ENCODE measurements at places on chromosomes 1 and 21. TPM values are rescaled to one million over a fixed set of nuclear protein-coding genes. Genes with fewer than 3 reads are reported as not detected.

DNA sequence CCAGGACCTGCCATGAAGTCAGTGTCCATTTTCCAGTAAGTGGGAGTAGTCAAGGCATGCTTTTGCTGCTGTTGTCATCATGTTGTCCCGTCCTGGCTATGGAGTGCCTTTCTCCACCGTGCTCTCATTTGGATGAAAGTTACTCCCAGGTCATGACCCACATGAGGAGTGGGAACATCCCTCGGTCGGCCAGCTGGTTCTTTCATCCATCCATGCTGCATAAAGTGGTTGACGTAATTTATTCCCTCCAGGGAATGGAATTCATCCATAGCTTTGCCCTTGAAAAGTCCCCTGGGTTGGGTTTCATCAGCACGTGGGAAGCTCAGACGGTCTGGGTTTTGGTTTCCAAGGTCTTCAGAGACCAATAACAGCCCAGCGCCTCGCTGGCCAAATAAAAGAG is 11.6 kb downstream of the PLA2G2A start:
- peak; percentile 62 for DNase-seq
- peaks cover 6% of the 10 kb centered on the region for H3K27me3 ChIP-seq
- no peak overlapping the region for H3K4me3 ChIP-seq

GRCh38 chr1:246001837-246002230 is 505.2 kb downstream of the SMYD3 start:
- DNase-seq, result no peak
- no peak overlapping the region for H3K4me3 ChIP-seq
- no peaks in the 10 kb centered on the region for H3K4me1 ChIP-seq
- no peaks in the 10 kb centered on the region for H3K36me3 ChIP-seq

DNA sequence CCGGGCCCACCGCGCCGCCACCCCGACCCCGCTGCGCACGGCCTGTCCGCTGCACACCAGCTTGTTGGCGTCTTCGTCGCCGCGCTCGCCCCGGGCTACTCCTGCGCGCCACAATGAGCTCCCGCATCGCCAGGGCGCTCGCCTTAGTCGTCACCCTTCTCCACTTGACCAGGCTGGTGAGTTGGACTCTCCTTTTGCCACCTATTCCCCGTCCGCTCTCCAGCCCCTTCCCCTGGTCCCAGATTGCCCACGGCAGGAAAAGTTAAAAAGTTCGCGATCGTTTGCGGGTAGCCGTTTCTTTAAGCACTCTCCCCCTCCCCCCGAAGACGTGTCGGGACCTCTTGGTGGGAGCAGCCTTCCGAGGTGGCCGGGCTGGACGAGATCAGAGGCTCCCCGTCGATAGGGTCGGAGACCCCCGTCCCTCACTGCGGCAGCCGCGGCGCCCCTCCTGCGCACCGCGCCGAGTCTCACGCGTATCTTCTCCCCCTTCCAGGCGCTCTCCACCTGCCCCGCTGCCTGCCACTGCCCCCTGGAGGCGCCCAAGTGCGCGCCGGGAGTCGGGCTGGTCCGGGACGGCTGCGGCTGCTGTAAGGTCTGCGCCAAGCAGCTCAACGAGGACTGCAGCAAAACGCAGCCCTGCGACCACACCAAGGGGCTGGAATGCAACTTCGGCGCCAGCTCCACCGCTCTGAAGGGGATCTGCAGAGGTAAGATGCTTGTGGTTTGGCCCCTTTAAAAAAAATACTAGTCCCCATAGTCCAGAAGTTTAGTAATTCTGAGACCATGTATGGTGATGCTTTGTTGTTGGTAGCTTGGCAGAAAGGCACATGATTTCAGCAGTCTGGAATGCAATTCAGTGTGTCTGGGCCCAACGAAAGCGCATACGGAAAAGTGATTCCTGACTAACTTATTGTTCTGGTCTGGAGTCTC is 576 bp downstream of the CCN1 start:
- H3K4me1 ChIP-seq, result peaks cover 17% of the 10 kb centered on the region
- peak; percentile 83 for DNase-seq
- peak overlapping the region; percentile 93 for H3K27ac ChIP-seq

The OR2AK2 gene
- not detected for total RNA-seq
